SJSA1 (cell line): ENCODE measurements at places on chromosomes 12 and 14. TPM values are rescaled to one million over a fixed set of nuclear protein-coding genes. Genes with fewer than 3 reads are reported as not detected.
A peak's percentile ranks its signal among the peaks of the same experiment; 100 is the strongest.

GRCh38 chr12:93247313-93247991 lies 130.3 kb upstream of the NUDT4 start:
- no peak for DNase-seq

DNA sequence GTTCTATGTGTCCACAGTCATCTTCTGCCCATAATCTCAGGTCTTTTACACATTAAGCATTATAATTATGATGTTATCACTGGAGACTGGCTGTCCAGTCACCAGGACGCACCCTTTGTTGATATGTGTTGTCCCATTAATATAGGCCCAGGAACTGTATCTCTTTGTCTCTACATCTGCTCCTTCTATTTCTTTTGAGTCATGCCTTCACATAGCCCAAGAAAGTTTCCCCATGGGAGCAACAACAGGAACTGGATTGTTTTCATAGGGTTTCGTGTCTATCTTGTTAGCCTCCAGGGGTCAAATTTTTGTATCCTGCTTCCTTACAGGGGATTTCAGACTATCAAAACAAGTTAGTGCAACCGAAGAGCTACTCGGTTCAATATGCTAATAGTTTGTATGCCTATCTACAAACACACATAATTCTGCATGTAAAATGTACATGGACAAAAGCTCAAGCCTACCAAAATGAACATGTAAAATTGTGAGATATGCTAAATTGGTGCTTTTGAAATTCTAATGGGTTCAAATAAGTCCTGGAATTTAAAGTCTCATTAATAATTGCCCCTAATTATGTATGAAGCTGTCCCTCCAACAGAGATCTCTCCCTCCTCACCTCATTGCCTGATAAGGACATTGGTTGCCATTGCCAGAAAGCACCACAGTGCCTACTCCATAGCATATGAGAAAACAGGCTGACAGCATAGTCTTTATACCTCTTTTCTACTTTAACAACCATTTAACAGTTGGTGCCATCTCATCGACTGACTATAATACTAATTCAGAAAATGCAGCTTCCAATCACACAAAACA lies 99.8 kb upstream of the DIO2 start:
- DNase-seq: peak; percentile 18

Gene KCNJ8
- not detected in 2 replicates for total RNA-seq

DNA sequence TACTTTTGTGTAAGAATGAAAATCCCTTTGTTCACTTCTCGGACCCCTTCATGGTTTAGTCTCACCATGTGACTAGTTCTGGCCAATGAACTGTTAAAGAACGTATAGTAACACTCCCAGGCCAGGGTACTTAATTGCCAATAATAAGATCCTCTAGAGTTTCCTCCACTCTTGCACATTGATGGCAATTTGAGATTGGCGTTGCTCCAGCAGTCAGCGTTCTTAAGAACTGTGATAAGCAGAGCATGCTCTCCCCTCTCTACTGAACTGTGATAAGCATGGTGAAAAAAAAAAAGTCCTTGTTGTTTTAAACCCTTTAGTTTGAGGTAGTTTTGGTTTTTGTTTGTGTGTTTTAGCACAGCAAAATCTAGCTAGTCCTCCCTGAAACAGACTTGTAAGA lies 854.5 kb downstream of the SLC6A15 start:
- DNase-seq: no peak

GRCh38 chr14:32719601-32720000 lies 219.1 kb upstream of the NPAS3 start:
- no peak for DNase-seq
